Fibroblast of upper back skin (primary cell): ENCODE measurements at places on chromosomes 5 and 9.

- no peak for DNase-seq
Observed at GRCh38 chr5:39187831-39188731, 31.3 kb downstream of the FYB1 start.

DNA sequence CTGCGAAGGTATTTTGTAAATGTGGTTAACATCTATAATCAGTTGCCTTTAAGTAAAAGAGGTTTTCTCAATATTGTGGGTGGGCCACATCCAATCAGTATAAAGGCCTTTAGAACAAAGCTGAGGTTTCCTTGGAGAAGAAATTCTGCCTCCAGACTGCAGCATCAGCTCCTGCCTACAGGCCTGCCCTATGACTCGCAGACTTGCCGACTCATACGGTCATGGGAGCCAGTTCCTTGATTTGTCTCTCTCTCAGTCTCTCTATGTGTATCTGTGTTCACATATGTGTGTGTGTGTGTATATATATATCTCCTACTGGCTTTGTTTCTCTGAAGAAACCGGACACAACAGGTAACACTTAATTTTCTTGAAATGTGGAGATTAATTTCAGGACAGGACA lies 45.3 kb downstream of the SLC36A1 start:
- DNase-seq: peak; percentile 61

DNA sequence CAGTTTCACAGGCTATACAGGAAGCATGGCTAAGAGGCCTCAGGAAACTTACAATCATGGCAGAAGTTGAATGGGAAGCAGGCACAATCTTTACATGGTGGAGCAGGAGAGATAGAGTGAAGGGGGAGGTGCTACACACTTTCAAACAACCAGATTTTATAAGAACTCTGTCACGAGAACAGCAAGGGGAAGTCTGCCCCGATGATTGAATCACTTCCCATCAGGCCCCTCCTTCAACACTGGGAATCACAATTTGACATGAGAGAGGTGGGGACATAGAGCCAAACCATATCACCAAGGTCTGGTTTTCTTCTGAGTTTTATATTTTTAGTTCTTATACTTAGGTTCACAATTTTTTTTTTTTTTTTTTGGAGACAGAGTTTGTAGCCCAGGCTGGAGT lies 16.1 kb downstream of the ZCCHC9 start:
- no peak for DNase-seq

GRCh38 chr5:132294728-132295504 lies 722 bp downstream of the SLC22A4 start:
- DNase-seq: peak; percentile 80

DNA sequence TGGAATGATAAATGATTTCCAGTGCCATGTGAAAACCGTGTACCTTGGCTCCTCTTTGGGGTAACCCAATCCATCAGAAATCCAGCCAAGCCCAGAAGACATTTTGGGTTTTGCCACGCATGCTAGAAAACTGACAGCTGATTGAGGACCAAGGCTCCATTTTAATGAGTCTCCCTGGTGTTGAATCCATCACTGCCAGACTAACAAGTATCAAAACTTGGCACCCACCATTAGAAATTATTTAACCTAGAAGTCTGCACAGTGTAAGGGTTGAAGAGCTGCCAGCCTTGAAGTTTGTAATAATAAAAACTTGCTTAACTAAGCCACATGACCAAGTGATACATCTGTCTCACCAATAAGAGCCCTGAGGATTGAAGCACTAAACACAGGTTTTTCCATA lies 369.9 kb downstream of the DNAH5 start:
- no peak for DNase-seq

- no peak for DNase-seq
Observed at GRCh38 chr9:120368799-120369198, 211.2 kb downstream of the CDK5RAP2 start.

DNA sequence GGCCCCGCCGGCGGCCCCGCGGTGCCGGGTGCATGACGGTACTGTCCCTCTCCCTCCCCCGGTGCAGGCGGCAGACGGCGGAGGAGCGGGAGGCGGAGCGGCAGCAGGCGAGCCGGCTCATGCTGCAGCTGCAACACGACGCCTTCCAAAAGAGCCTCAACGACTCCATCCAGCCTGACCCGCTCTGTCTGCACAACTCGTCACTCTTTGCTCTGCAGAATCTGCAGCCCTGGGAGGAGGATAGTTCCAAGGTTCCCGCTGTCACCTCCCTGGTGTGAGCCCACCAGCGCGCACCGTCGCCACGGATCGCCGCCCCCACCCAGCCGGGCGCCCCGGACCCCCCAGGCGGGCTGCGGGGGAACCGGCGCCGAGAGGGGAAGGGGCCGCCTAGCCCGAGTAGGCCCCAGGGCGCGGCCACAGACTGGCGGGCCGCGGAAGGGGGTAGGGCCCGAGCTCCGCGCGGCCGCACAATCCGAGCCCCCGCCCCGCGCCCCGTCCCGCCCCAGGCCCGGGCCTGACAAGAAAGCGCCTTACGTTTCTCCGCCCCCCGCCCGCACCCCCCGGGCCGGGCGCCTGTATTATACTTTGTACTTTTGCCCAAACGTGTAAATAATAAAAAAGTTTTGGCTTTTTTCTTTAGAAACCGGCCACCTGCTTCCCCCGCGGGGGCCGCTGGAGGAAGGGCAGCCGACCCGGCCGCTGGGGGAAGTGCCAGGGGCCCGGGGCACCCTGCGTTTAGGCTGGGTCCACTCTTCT lies 2.5 kb downstream of the TLX3 start:
- DNase-seq: peak; percentile 28

DNA sequence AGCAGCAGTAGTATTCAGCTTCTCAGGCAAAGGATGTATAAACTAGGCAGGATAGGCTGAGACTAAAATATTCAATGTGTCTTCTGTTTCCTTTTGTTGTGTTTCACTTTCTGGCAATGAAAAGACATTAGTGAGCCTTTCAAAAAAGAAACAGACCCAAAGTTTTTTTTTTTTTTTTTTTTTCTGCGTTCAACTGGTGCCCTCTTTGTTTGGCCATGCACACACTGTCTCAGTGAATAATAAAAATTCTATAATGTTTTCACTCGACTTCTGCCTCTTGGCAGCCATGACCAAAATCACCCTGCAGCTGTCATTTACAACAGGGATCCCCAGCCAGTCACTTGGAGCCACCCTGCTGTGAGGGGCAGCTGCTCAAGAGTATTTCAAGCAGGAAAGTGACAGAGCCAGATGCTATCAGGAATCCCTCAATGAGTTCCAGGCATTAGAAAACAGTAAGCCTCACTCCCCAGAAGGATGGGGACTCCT lies 44.0 kb upstream of the MAN2A1 start:
- DNase-seq: no peak

GRCh38 chr5:169874621-169875020 lies 105.7 kb downstream of the INSYN2B start:
- DNase-seq: no peak
